ENCODE measurements at places on chromosomes 12 and 14.
A peak's percentile ranks its signal among the peaks of the same experiment; 100 is the strongest.

- no peak for ATAC-seq
Measured at GRCh38 chr14:104550861-104551728, 28.5 kb upstream of the C14orf180 start.

DNA sequence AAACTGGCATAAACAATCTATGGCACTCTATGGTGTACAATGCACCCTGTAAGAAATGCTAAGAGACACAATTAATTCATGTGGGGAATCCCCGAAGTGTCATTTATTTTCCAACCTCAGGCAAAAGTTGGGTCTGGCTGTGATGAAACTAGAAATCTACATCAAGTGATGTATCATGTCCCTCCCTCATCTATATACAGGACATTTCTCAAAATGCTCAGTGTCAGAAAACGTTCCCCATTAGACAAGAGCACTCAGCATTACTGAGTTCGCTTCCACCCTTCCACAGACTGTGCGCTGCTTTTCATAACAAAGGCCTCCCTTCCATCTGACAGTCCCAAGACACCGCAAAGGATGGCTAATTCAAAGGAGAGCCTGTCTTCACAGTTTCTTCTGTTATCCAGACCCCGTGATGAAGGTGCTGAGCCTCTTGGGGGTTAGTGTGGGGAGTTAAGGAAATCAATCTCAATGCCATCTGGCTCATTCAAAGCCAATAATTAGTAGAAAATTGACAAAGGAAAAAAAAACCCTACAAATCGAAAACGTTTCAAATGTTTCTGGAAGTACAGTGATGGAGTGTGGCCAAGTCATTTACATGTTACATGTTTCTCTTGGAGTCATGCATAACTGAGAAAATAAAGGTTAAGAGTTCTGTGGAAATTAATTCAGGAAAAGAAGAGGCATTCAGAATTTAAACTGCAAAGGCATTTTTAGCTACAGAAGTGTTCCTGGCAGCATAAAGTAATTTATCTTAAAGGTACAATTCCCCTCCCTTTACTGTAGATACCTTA, 7.5 kb downstream of the CCDC88C start:
- no peak for ATAC-seq

GRCh38 chr12:109098651-109099050, 1.3 kb downstream of the UNG start:
- no peak for ATAC-seq

- no peak for ATAC-seq
Measured at GRCh38 chr12:91959220-91959619, 186.4 kb downstream of the BTG1 start.

- ATAC-seq: no peak
Measured at GRCh38 chr14:55477680-55478079, 37.3 kb upstream of the TBPL2 start.

GRCh38 chr14:97943619-97944018, 1146.4 kb downstream of the VRK1 start:
- ATAC-seq: no peak

- no peak for ATAC-seq
Measured at GRCh38 chr14:64760146-64760755, 56.0 kb downstream of the PLEKHG3 start.

DNA sequence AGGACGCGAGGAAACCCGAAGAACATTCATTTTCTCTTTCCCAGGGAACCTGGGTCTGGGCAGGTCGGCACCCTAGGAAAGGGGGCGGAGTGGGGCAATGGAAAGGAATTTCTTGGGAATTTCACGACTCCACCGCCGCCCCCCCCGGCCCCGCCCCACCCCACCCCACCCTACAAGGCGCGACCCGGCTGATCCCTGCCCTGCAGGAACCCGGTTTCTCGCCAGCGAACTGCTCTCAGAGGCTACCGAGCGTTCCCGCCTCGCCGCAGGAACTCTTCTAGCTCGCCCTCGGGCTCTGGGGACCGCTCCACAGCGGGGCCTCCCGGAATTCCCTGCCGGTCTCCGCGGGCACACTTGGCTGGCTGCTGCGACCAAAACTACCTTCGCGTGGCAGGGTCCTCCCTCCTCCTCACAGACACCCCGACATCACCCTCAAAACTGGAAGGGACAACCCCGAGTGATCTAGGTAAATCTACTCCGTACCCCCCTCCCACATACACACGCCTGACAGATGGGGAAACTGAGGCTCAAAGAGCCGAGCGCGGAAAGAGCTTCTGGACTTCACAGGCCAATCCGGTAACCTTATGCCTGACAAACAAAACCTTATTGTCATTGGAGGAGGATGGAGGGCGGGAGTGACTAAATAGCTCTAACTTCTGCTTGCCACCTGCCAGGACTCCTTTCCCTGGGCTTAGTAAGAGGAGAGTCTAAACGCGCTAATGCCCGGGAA, 785 bp upstream of the ACTN1 start:
- ATAC-seq: peak; percentile 19

DNA sequence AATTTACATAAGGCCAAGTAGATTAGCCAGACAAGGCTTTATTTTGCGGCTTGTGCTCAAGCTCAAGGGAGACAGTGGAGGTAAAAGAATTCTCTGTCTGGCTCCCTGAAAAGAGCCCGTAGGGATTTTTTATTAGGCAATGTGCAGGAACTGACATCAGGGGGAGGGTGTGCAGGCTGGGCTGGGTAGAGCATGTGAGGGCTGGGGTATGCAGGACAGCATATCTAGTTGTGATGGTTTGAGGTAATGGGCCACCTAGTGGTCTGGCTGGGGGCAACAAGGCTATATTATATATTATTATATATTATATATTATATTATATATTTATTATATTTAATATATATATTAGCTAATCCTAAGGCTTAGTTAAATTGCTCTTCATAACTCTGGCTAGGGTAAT, 102.1 kb downstream of the TMEM117 start:
- ATAC-seq: no peak

GRCh38 chr14:74257078-74257940, 18.1 kb downstream of the VSX2 start:
- peak; percentile 82 for ATAC-seq

DNA sequence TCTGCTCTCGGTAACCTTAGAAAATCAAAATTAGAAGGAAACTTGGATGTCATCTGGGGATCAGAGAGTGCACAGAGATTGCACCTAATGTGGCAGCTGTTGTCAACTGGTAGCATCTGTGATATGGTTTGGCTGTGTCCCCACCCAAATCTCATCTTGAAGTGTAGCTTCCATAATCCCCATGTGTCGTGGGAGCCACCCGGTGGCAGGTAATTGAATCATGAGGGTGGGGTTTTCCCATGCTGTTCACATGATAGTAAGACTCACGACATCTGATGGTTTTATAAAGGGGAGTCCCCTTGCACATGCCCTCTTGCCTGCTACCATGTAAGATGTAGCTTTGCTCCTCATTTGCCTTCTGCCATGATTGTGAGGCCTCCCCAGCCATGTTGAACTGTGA, 127.7 kb upstream of the SRRM4 start:
- no peak for ATAC-seq

- ATAC-seq: peak; percentile 99
Measured at GRCh38 chr12:110449799-110450497, at the start of gene ARPC3. TSS of gene ARPC3 (minus strand) at chr12:110450337. CDS start at chr12:110450260, 77 bp downstream.

DNA sequence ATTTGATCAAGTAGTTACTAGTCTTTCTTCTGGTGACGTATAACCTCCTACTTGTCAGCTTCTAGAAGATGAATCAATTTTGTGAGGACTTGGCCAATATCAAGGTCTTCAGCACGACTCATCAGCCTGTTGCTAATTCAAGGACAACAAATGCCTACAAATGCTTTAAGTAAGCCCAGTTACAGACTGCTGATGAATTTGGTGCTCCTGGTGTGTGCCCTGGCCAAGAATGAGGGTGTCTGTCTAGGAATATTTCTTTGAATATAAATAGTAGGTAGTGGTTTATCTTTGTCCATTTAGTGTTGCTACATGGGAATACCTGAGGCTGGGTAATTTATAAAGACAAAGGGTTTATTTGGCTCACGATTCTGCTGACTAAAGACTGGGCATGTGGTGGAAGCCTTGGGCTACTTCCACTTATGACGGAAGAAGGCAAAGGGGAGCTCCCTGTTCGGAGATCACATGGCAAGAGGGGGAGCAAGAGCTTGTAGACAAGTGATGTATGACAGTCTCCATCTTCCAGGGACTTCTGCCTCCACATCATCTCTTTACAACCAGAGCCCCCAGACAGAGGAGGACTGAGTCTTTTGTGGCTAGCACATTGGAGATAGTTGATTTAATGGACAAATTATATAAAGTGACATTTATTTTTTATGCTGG, 180.2 kb downstream of the CRADD start:
- ATAC-seq: no peak

DNA sequence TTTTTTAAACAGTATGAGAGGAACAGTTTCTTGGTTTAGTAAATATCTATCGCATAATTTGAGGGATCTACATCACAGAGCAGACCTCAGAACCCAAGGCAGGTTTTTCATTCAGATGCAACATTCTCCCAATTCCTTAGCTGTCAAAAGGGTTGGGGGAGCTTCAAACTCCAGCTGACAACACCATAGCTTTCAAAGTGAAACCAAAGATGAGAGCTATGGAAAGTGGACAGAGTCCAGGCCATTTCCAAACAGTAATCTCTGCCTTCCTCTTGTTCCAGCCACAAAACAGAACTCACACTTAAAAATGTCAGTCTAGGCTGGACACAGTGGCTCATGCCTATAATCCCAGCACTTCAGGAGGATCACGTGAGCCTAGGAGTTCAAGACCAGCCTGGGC, 87.8 kb downstream of the SPRING1 start:
- ATAC-seq: no peak

Data from gastroesophageal sphincter (tissue), 4 donors.